ENCODE measurements at places on chromosomes 6 and 20.

- no peak for DNase-seq
Measured at GRCh38 chr6:136772685-136773472, 19.4 kb downstream of the MAP3K5 start.

GRCh38 chr6:33616913-33617312 lies 4.2 kb upstream of the ITPR3 start:
- no peak for DNase-seq

GRCh38 chr20:5172167-5172601 lies 45.4 kb downstream of the CDS2 start:
- DNase-seq = no peak

GRCh38 chr6:150452428-150453243 lies 83.8 kb downstream of the IYD start:
- no peak for DNase-seq

- no peak for DNase-seq
Measured at GRCh38 chr20:18188434-18188833, 50.8 kb downstream of the KAT14 start.

GRCh38 chr20:10659651-10660601 lies 13.9 kb downstream of the JAG1 start:
- no peak for DNase-seq

- DNase-seq = no peak
Measured at GRCh38 chr6:42419490-42420280, 32.0 kb downstream of the TRERF1 start.

DNA sequence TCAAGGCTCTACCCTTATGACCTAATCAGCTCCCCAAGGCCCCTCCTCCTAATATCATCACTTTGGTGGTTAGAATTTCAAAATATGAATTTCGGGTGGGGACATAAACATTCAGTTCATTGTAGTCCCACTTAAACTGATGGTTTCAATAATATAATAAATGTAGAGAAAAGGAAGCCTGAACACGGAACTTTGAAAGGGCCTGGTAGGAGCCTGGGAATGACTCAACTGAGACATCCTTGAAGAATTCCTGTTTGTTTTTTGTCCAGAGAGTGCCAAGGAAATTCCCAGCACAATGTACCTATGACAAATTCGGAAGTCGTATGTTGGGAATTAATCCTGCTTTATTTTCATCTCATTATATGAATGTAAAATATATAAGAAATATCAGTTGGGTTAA lies 457.9 kb downstream of the PLCB1 start:
- peak; percentile 45 for DNase-seq

DNA sequence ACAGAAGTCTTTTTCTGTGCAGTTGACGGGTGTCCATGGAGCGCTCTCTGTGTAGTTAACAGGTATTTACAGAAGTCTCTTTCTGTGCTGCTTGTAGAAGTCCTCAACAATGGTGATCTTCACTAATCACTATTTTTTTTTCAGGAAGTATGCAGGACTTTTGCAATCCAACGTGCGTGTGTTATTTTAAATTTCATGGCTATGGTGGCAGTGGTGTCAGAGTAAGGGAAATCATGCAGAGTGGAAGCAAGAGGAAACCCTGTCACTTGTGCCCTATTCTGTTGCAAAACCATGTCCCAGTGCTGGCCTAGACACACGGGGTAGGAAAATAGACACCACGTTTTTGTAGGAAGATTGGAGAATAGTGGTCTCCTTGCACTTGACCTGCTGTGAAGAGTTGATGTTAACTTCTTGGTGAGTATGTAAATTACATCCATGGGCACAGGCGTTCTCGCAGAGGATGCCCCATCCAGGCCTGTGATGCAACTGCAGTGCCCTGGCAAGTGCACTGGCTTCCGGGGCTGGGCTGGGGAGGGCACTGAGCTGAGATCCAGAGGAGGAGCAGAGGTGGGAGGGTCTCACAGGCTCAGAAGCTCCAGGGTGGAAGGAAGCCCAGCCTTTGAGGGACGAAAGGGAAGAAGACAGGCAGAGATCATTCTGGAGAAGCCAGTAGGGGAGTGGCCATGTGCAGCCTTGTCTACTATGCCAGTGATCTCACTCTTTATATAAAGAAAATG lies 146.5 kb downstream of the SYCP2 start:
- DNase-seq = no peak

DNA sequence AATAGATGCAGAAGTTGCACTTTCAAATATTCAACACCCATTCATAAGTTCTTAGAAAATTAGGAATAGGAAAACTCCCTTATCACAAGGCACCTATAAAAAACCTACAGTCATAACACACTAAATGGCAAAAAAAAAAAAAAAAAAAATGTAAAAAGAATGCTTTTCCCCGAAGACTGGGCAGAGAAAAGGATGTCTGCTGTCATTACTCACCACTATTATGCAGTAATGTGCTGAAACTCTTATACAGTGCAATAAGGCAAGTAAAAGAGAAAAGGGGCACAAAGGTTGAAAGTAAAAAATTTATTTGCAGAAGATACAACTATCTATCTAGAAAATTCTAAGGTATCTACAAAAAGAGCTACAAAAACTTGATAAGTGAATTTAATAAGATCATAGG lies 607.8 kb upstream of the ARID1B start:
- no peak for DNase-seq

DNA sequence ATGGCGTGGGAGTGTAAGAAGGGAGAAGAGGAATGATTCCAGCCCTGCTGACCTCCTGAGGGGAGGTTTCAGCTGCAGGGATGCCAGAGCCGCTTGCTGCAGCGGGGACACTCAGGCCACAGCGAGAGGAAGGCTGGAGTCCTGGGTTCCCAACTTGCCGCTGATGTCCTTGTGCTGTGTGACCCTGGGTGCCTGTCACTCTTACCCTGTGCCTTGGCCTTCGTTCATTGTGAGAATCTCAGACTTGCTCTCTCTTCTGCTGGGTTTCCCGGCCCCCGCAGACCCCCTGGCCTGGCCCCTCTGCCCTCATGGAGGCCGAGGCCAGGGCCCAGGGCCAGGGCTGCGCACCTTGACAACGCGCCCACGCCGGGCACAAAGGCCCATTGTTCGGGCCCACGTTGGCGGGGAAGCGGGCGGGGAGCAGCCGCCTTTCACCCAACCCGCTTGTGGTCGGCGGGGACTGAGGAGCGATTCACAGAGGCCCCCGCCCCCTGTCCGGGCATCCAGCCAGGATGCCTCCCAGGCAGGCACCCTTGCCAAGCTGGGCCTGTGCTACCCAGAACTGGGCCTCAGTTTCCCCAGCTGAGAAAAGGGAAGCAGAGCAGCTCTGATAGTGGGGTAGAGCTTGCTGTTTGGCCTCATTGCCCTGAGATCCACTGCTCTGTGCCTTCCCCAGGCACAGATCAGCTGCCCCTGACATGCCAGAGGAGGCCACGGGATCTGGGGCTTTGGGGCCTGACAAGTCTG lies 52.4 kb downstream of the CEBPB start:
- no peak for DNase-seq

- no peak for DNase-seq
Measured at GRCh38 chr6:68364271-68364805, 270.7 kb upstream of the ADGRB3 start.

GRCh38 chr6:105644691-105645090 lies 241.8 kb upstream of the PREP start:
- DNase-seq = no peak

DNA sequence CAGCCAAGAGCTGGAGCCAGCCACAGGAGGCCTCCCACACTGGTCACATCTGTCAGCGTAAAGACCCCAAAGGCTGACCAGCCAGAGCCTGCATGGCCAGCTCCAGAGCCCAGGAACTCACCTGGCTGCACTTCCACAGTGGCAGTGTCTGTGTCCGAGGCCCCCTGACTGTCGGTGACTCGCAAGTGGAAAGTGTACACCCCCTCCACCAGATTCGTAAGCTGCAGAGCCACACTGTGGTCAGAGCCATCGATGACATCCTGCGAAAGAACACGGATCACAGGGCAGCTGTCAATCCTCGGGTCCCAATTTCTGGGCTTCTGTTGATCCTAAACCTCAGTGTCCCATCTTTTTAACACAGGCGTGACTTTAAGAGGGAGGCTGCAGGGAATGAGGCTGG lies 69.3 kb downstream of the ALDH5A1 start:
- no peak for DNase-seq

DNA sequence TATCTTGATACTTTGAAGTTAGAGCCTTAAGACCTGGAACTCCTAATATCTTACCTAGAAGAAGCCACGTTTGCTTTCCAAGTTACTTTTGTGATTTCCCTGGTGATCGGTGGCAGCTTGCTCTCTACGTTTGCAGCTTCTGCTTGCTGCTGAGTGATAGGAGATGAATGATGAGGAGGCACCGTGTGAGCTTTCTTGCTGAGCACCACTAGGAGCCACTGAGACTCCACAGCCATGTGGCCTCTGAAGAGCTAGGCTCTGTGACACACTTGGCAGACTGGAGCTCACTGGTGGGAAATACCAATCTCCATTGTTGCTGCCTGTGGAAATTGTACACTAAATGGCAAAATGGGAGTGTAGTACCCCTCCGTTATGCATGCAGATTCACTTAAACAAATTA lies 161.8 kb downstream of the IBTK start:
- no peak for DNase-seq

- DNase-seq = no peak
Measured at GRCh38 chr6:45466686-45467085, 89.0 kb upstream of the SUPT3H start.

- no peak for DNase-seq
Measured at GRCh38 chr6:28653876-28654275, 128.2 kb downstream of the GPX5 start.

GRCh38 chr6:138035070-138035469 lies 72.1 kb downstream of the PERP start:
- no peak for DNase-seq

GRCh38 chr20:39960522-39961428 lies 728.3 kb downstream of the MAFB start:
- no peak for DNase-seq

GRCh38 chr6:30885481-30885998 lies 1.2 kb downstream of the DDR1 start:
- no peak for DNase-seq

DNA sequence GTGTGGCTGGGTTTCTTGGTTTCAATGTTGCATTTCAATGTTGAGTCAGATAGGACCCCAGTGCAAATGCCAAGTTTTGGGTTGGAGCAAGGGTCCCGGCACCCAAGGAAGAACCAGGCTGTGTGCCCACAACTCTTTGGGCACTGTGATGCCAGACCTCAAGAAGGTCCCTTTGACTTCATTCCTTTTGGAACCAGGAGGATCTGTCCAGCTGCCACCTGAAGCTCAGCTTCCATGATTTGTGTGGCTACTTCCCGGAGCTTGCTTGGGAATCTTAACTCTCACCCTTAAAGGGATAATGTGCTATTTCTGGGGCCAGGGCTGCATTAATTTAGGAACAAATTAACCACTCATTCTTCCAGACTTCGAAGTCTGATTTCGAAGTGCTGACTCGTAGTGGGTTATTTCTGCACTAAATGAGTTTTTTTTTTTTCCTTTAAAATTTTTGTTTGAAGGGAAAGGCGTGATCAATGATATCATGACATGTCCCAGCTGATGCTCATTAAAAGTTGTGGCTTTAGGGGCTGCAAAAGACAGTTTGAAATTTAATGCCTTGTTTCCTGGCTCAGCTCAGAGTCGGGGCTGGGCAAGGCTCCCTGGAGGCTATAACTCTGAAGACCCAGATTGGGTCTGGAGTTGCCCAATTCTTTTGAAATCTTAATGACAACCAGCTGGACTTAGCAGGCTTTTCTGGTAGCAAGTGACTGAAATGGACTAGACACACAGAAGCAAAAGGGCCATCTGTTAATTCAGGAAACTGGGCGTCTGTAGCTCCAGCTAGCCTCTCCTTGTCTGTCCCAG lies 24.0 kb upstream of the PHACTR3 start:
- DNase-seq = peak; percentile 87

DNA sequence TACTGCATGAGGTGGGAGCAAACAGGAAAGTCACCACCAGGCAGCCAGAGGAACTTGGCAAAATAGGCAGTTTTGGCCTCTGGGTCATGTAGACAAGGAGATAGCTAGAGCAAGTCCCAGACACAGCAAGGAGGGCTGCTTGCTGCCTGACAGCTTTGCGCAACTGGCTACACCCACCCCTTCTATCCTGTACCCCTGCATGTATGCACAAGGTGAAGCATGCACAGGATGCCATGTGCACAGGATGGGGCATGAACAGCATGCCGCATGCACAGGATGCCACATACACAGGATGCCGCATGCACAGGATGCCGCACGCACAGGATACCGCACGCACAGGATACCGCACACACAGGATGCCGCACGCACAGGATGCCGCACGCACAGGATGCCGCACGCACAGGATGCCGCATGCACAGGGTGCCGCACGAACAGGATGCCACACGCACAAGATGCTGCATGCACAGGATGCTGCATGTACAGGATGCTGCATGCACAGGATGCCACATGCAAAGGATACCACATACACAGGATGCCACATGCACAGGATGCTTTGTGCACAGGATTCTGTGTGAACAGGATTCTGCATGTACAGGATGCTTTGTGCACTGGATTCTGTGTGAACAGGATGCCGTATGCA lies 104.9 kb upstream of the IYD start:
- no peak for DNase-seq

- no peak for DNase-seq
Measured at GRCh38 chr6:34455831-34456230, 10.0 kb upstream of the PACSIN1 start.

DNA sequence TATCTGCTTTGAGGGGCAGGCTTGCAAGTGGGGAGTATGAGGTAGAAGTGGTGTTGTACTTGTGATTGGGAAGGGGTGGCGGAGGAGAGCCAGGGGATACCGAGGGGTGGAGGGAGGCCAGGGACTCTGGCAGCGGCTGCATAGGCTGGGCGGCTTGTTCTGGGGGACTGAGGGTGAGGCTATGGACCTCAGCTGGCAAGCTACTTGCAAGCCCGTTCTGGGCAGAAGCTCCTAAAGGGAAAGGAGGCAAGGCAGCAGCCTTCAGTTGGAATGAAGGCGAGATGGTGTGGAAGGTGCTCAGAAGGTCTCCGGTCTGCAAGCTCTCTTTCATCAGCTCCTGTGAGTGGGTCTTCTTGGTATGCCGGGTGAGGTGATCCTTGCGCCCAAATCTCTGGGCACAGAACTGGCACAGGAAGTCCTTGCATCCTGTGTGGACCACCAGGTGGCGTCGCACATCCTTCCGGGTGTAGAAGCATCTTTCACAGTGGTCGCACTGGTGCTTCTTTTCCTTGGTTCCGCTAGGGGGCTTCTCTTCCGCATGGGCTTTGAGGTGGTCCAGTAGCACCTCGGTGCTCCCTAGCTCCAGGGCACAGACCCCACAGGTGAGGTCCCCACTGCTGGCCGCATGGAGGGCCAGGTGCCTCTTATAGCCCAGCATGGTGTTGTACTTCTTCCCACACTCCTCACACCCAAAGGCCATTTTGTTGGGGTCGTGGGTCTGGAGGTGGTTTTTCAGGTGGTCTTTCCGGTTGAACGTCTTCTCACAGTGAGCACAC lies 66.0 kb downstream of the PLAGL1 start:
- DNase-seq = peak; percentile 61

GRCh38 chr6:119594907-119595306 lies 245.3 kb upstream of the MAN1A1 start:
- DNase-seq = no peak
